ENCODE measurements at places on chromosomes 5 and 9.

GRCh38 chr9:105994970-105995369 is 300.6 kb downstream of the TMEM38B start:
- no peak for DNase-seq

DNA sequence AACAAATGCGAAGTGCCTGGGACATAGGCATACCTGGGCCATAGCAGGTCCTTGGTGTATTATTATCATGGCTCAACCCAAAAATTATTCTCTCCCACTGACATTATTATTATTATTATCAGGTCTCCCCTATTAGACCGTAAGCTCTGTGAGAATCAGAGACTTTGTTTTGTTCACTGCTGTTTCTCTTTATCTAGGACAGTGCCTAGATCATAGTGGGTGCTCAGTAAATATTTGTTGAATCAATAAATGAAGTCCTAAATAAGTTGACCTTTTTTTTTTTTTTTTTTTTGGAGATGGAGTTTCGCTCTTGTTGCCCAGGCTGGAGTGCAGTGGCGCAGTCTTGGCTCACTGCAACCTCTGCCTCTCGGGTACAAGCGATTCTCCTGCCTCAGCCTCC is 4.9 kb upstream of the TMEFF1 start:
- no peak for DNase-seq

- peak; percentile 63 for DNase-seq
Measured at GRCh38 chr9:136409557-136410455, 608 bp downstream of the ENTR1 start.

DNA sequence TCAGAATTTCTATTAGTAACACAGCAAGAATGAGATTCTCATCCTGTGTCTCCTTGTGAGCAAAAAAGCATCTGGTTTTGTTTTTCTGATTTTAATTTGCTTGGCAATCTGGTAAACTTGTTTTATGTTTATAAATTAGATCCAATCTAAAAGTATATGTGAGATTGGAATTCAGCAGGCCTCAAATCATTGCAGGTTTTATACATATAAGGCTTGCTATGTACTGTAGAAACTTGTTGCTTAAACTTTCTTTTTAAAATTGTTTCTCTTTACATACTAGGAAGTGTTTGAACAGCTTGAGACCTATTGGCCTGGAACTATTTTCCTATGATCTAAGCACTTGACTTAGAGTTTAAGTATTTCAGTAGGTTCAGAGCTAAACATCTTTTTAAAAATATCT is 1037.8 kb downstream of the NR2F1-AS1 start:
- no peak for DNase-seq

GRCh38 chr5:41815663-41816229 is 54.5 kb downstream of the OXCT1 start:
- no peak for DNase-seq

DNA sequence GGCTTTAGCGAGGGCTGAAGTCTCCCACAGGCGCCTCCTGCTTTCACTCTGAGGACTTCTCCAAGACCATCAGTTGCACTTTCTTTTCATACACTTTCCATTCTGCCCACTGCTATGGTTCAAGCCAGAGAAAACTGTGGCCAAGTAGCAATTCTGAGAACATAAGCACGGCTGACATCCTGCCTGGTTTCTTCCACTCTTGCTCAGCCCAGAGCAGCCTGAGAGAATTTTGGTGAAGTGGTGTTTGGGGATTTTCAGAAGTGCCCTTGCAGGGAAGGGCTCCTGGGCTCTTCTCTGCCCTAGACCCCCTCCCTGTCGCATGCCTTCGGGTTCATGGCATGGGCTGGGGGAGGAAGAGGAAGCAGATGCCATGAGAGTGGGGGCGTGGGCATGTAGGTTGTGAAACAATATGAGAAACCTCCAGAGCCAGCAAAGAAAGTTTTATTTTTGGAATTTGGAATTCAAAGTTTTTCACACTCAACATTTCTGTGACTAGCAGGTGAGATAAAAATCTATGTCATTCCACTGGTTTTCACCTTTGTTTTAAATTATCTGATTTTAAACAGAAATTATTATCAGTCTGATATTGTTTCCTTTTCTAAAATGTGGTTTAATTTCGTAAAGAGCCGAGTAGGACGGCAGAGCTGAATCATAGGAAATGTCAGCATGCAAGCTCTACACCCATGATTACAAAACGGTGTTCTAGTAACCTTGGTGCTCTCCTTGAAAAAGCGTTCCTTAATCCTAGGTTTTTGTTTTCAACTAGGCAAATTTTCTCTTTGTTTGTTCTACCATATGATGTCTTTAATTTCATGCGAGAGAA is 27.8 kb upstream of the TNFSF8 start:
- no peak for DNase-seq

GRCh38 chr9:2817999-2818803 is 25.7 kb downstream of the PUM3 start:
- DNase-seq = no peak

DNA sequence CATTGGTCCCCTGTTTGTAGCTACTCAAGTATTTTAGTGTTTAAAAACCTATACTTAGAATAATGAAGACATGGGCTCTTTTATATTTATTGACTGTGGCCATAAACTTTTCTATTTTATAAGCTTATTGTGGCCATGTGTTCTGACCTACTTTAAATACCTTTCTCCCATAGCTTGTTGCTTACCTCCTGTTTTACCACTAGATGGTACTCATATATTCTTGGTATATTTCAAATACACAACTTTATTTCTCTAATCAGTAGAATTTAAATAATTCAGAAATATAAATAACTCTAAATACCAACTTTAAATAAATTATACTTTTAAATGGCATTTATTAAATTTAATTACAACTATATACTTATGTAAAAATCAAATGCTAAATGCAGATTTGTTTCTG is 498.0 kb downstream of the PRDM9 start:
- DNase-seq = no peak

GRCh38 chr9:120372040-120372439 is 207.9 kb downstream of the CDK5RAP2 start:
- DNase-seq = no peak

- DNase-seq = no peak
Measured at GRCh38 chr9:119793218-119793617, 424.0 kb upstream of the BRINP1 start.

GRCh38 chr9:87592554-87593358 is 95.1 kb downstream of the DAPK1 start:
- no peak for DNase-seq

GRCh38 chr5:113235884-113236283 is 198.9 kb downstream of the TSSK1B start:
- DNase-seq = no peak

- DNase-seq = no peak
Measured at GRCh38 chr5:141879426-141879759, 1.2 kb upstream of the PCDH1 start.

DNA sequence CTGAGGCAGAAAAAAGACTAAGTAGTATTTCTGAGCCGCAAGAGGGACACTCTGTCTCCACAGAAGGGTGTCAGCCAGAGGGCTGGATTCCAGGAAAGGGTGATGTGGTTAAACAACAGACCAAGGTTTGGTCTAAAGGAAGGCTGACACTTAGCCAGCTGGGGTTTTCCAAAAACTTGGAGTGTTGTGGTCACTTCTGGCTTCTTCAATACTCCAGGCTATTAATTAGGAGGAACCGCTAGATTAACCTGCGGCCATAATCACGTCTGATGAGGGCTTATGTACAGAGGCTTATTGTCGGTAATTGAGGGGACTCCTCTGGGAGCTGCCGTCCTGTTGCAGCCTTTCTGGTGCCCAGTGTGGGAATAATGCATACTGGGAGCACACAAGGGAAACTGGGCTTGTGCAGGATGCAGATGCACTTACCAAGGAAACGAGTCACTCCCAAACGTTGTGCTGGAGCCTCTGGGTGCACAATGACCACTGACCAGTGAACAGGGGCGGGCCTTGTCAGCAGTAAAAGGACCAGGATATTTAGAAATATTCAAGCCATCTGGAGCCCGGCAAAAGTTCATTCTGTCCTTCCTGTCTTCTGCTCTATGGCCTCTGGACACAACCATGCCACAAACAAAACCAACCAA is 70.2 kb upstream of the TUT7 start:
- no peak for DNase-seq

GRCh38 chr9:85742597-85742936 is 813 bp upstream of the AGTPBP1 start:
- DNase-seq = no peak

DNA sequence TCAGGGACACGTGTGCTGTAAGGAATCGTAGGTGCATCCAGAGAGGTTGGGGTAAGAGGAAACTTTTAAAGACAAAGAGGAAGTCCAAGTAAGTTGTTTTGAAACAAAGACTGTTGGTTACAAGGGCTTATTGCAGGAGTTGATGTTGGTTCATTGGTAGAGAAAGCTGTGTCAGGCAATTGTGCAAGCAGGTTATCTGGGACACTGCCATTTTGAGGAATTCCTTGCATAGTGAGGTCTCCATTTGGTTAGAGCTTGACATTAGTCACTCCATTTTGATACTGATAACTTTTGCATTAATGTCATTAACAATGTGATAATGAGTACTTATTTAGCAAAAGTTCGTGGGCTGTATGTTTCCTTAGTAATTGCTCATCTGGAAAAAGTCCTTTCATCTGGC is 24.9 kb downstream of the CNOT6 start:
- DNase-seq = no peak

- DNase-seq = no peak
Measured at GRCh38 chr5:84058561-84058960, 326.1 kb downstream of the EDIL3 start.

- DNase-seq = no peak
Measured at GRCh38 chr5:155285706-155286105, 272.2 kb downstream of the KIF4B start.

DNA sequence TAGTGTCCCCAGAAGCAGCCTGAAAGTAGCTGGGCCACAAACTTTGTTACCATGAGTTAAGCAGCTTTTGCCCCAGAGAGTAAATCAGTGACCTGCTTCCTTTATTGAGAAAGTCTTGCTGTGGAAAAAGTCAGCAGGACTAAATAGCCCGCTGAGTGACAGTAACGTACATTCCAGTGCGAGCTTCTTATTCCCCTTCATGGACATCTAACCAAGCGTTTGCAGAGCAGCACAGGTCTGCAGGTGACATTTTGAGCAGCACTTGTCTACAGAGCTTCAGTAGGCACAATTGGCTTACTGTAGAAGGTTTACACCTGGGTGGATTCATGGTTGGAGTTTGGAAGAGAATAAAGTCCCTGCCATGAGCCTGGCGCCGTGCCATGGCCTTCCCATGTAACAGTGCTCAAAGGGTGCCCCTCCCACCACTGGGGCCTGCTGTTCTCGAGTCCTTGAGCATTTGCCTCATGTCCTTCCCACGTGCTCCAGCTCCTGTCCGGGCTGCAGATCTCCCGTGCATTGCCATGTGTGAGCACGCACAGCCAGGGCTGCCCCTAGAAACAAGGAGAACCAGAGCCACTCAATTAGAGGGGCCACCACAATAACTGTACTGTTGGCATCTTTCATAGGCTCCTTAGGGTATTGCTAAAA is 41.3 kb upstream of the GRHPR start:
- peak; percentile 24 for DNase-seq

DNA sequence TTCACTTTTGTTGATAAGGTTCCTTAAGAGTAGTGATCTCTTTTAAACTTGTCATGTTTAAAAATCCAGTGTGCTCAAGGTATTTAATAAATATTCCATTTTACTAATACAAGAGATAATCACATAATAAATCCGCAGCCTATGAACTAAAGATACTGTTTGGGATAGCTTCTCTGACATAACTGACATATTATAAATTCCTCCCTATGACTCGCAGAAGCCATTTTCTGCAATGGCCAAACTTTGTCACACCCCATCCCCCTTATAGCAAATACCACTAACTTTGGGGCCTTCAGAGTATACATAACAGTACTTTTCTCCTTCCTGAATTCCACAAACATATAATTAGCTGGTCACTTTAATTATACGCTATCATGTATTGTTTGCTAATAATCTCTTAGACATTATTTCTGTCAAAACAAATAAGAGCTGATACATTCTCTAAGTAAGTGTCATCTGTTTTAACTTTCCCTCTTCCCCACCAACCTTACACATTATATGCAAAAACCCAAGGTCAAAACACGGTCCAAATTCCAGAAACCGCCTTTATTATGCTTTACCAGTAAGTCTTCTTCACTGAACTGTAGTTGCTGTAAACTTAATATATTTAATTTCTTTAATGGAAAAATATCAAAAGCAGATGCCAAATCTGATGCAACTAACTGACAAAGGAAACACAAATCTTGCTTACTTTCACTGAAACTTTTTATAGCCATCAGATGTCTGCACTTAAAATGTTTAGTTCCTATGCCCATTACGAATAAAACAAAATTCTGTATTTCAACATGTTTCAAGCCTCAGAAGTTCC is 971 bp downstream of the TMEM267 start:
- DNase-seq = no peak

DNA sequence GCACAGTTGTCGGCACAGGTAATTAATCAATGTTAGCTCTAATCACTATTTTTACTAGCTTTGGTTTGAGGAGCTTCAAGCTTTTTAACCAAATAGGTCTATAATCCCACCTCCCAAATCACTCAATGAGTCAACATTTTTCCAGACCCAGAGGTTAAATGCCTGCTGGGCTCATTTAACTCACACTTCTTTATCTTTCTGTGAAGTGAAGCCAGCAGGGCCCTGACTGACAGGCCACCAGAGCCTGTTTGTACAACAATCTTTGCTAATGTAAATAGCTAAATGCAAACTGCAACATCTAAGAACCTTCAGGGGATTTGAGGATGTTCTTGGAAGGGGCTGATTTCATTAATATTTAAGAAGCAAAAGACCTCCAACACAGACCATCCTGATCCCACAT is 98.4 kb upstream of the NREP start:
- no peak for DNase-seq

GRCh38 chr9:106502930-106503329 is 360.0 kb upstream of the ZNF462 start:
- DNase-seq = no peak

DNA sequence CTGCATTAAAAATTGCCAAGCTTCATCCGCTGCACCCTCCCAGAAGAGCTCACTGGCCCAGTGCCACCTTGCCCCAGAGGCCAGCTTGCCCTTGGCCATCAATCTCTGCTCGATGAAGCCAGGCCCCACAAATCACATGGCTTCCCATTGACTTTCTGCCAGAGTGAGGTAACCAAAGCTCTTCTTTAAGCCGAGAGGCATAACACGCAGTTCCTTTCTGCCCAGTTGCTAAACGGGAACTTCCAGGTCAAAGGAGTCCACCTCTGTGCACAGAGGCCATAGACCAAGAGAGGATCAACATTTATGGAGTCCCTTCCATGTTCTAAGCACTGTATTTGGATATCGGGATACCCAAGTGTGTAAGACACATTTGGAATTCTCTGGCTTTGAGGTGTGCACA is 208.8 kb downstream of the KIF4B start:
- DNase-seq = no peak

DNA sequence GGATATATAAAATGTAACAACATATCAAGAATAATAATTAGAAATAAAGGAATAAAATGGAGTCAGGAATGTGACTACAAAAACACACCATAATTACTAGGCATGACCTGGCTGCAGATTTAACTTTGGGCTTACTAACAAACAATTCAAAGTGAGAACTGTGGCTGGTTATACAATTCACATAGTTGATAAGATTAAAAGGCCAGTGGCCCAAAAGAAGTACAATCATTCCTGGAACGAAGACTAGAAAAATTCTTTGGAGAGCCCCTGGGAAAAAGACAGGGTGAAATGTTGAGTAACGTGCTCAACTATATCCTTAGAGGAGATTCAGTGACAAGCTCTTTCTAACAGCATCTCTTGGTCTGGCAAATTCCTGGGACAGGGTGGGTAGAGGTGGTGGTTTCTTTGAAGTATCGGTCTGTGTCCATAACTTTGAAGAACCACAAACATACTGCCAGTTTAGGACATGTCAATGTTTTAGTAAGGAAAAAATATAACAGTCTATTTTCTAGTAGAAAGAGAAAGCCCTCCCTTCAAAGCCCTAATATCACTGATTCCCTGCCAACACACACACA is 75.0 kb upstream of the IL6ST start:
- no peak for DNase-seq
